CD4-positive, alpha-beta T cell treated with Interleukin-6 at 100 ng/mL for 8 hours (primary cell): ENCODE measurements at places on chromosomes 3 and 15.

GRCh38 chr3:146476094-146476740, 6.9 kb upstream of the PLSCR2 start:
- DNase-seq = no peak

DNA sequence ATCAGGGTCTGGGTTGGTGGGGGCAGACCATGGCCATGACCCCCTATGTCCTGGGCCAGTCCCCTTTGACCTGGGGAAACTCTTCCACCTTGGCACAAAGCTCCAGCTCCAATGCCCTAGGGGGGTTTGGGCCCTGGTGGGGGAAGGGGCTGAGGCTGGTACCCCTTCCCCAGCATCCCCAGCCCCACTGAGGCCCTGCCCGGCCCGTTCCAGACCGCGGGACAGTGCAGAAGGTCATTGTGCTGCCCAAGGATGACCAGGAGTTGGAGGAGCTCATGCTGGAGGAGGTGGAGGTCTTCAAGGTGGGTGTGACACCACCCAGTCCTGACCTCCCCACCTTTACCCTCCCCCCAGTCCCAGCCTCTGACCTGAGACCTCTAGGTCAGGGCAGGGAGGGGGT, 6.2 kb upstream of the GNAT1 start:
- no peak for DNase-seq

DNA sequence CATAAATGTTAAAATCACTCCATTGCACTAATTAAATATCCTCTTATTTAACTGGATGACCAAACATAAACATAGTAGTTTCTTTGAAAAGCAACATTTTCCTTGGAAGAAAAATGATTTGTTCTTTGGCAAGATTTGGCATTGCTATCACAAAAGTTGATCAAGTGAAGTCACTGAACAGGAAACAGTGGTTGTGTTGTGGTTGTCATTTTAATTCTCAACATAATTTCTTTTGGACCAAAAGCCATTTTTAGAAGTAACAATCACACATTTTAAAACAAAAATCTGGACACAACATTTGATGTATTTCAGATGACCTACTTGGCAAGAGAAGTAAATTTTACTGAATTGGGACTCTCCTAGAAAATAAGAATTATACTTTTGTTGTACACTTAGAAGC, 872.3 kb downstream of the ROBO1 start:
- DNase-seq = no peak

DNA sequence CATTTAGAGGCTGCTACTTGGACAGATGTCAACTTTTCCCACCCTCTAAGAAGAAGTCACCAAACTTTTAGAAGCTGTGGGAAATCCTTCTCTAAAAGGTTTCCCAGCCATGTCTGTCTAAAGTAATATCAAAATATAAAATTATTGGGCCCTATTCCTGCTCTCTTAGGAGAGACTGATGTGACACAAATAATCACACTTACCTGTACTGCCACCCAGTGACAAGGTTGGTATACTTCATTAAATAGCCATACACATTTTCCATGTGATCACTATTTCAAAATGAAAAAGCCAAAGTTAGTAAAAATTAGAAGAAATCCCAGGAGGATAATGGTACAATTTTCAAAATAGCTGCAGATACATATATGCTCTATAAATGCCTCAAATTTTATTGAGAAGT, 12.6 kb downstream of the OSBPL11 start:
- no peak for DNase-seq

DNA sequence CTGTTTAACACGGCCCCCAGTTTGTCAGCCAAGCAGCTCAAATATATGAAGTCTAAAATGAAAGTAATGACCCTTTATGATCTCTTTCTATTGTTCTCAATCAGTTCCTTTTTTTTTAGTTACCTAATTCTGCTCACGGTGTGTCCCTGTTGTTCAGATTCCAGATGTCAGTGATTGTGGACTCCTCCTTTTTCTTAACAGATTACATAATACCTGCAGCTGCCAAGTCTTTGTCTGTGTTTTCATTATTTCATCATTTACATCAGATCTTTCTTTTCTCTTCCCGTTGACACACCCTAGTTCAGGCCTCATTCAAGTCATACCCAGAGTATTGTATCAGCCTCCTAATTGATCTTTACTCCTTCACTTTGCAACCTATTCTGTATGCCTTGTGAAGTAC, 56.1 kb upstream of the SKIL start:
- no peak for DNase-seq

- DNase-seq = no peak
Measured at GRCh38 chr3:8599146-8599545, 45.5 kb downstream of the SSUH2 start.

GRCh38 chr3:145094355-145094941, 1066.5 kb downstream of the PLOD2 start:
- no peak for DNase-seq

- no peak for DNase-seq
Measured at GRCh38 chr3:137468446-137468845, 295.7 kb upstream of the SOX14 start.

GRCh38 chr3:134600685-134601463, 49.9 kb downstream of the KY start:
- DNase-seq = peak; percentile 23

GRCh38 chr15:86690566-86690965, 610.9 kb downstream of the AGBL1 start:
- no peak for DNase-seq

- DNase-seq = no peak
Measured at GRCh38 chr3:181278468-181279238, 289.1 kb upstream of the DNAJC19 start.

DNA sequence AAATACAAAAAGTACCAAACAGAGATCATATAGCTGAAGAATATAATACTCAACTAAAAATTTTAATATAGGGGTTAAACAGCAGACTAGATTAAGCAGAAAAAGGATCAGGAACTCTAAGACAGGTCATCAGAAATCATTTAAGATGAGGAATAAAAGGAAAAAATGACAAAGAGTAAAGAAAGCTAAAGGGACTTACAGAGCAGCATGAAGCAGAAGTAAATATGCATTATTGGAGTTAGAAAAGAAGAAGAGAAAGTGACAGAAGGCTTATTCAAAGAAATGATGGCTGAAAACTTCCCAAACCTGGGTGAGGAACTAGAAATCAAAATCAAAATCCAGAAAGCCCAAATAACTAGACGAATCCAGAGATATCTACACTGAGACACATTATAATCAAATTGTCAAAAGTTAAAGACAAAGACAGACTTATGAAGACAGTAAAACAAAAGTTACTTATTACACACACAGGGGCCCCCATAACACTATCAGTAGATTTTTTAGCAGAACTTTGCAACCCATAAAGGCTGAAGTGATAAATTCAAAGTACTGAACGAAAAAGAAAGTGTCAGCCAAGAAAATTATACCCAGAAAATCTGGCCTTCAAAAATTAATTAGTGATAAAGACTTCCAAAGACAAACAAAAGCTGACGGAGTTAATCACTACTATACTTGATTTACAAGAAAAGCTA, 95.6 kb downstream of the SCAPER start:
- no peak for DNase-seq

DNA sequence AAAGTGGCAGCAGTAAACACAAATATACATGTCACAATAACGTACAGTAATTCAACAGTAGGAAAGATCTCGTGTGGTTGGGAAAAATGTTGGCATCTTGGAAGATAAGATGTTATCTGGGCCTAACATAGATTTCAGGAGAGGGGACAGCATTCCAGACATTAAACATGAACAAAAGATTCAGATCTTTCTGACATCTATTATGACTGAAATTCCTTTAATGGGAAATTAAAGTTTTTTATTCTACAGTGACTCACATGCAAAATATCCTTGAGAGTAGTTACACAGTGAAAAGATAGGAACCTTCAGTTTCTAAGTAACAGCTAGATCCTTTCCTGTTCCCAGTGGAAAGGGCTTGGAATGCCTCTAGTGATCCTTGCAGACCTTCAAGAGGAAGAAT, 9.2 kb downstream of the NDUFB5 start:
- no peak for DNase-seq

DNA sequence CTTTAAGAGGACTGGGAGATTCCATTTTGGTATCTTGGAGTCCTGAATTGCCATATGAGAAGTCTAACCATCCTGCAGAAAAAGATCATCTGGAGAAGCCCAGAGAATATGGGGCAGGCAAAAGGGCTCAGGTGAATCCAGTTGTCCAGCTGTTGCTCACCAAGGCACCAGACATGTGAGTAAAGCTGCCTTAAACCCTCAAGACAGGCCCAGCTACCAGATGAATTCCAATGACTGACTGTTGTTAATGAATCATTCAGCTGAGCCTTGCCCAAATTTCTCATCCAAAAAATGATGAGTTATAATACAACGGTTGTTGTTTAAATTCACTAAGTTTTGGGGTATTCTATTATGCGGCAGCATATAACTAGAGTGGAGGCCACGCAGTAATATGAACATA, 22.0 kb upstream of the NANOGP8 start:
- no peak for DNase-seq

DNA sequence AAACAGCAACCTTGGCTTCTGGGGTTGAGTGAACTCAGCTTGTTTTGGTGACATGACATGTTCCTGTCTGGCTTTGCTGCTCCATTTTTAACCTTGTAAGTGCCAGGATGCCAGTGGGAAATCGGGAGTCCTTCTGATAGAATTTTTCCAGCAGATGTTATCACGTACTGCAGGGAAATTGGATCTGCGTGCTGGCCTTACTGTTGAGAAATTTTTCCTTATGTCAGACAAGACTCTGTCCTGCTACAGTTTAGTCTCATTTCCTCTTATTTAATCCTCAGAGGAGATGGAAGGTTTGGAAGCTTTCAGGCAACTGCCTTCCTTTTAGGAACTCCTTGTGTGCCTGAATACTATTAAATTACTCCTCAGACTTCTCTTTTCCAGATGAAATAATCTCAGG, 80.6 kb downstream of the PGPEP1L start:
- no peak for DNase-seq

DNA sequence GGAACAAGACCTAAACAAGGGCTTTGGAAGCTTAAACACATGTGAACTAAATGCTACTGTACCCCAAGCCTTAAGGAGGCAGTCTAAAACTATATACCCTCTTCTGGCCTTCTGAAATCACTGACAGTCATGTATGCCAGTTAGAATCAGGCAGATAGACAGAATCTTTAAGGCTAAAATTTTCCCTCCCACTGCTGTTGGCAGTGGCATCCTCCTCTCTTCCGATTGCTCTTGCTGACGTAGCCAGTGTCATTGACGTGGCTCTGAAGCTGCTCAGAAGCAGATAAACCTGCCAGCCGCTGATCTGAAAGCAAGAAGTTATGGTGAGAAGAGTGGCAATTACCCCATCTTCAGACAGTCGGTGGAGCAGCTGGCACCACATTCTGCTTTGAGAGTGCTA, 3.3 kb downstream of the RYR3 start:
- DNase-seq = no peak

DNA sequence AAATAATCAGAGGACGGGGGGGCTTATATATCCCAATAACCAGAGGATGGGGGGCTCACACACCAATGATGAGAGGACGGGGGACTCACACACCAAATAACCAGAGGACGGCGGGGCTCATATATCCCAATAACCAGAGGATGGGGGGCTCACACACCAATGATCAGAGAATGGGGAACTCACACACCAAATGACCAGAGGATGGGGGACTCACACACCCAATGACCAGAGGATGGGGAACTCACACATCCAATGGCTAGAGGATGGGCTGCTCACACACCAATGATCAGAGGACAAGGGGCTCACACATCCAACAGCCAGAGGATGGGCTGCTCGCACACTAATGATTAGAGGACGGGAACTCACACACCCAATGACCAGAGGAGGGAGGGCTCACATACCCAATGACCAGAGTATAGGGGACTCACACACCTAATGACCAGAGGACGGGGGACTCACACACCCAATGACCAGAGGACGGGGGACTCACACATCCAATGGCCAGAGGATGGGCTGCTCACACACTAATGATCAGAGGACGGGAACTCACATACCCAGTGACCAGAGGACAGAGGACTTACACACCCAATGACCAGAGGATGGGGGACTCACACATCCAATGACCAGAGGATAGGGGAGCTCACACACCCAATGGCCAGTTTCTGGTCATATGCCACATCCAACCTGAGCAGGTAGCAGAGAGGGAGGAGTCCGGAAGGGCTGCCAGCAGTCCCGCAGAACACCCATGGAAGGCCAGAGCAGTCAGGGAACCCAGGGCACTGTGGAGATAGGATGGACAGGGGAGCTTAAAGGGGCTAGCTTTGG, 10.6 kb downstream of the RAB6B start:
- no peak for DNase-seq

GRCh38 chr3:126329927-126330725, 27.1 kb downstream of the KLF15 start:
- DNase-seq = no peak

DNA sequence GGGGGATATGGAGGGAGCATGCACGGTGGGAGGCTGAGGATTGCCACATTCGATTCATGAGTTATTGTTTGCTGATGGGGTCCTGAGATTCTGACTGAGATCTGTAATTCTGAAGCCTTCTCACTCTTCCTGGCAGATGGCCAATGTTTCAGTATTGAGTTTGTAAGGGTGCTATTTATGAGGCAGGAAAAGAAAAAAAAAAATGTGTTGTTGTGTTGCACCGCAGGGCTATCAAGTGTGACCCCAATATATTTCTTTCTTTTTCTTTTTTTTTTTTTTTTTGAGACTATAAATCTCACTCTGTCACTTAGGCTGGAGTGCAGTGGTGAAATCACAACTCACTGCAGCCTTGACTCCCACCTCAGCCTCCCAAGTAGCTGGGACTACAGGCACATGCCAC, 3.2 kb upstream of the SENP2 start:
- no peak for DNase-seq

GRCh38 chr15:101194546-101195125, 57.2 kb downstream of the CHSY1 start:
- DNase-seq = no peak

DNA sequence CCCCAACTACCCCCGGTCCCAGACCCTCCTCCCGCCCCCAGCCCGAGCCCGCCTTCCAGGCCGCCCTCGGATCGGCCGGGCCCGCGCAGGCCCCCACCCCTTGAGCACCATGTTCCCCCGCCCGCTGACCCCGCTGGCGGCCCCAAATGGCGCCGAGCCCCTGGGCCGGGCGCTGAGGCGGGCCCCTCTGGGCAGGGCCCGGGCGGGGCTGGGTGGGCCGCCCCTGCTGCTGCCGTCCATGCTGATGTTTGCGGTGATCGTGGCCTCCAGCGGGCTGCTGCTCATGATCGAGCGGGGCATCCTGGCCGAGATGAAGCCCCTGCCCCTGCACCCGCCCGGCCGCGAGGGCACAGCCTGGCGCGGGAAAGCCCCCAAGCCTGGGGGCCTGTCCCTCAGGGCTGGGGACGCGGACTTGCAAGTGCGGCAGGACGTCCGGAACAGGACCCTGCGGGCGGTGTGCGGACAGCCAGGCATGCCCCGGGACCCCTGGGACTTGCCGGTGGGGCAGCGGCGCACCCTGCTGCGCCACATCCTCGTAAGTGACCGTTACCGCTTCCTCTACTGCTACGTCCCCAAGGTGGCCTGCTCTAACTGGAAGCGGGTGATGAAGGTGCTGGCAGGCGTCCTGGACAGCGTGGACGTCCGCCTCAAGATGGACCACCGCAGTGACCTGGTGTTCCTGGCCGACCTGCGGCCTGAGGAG, 472 bp downstream of the CHST14 start:
- DNase-seq = no peak

GRCh38 chr3:55819005-55819404, 331.9 kb upstream of the WNT5A start:
- DNase-seq = no peak
